MG63 (cell line): ENCODE measurements at places on chromosomes 2 and 18.
A peak's percentile ranks its signal among the peaks of the same experiment; 100 is the strongest.

DNA sequence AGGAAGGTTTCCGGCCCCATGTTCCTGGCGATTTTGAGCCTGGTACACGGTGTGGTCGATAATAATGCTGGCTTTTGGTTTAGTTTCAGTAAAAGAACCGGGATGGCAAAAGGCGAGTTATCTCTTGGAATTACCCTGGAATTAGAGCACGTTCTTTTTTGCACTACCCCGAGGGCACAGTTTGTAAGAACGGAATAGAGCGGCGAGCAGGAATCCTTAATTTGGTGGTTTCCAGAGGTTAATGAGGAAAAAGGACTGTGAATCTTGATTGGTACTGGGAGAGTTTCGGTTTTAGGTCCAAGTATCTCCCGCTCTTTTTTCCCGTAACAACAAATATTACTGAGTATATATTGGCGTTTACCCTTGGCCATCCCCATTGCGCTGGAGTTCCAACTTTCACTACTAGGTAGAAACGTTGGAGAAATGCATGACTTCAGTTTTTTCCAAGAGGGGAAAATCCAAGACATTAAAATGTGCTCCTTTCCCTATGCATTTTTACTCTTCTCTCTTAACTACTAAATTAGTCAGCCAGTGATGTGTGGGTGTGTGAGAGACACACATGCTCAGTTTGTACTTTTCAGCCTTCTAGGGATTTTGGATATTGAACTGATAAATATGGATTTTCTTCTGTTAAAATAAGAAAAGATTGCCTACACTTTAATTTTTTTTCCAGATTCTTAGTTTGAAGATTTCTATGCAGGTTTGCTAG lies 160.8 kb downstream of the AGPS start:
- DNase-seq, result no peak

- no peak for DNase-seq
Measured at GRCh38 chr2:167209784-167210183, 321.5 kb downstream of the XIRP2 start.

- peak; percentile 13 for DNase-seq
Measured at GRCh38 chr18:11392980-11393885, 216.2 kb upstream of the SLC35G4 start.

GRCh38 chr2:72157871-72158771 lies 10.5 kb upstream of the CYP26B1 start:
- DNase-seq, result no peak

DNA sequence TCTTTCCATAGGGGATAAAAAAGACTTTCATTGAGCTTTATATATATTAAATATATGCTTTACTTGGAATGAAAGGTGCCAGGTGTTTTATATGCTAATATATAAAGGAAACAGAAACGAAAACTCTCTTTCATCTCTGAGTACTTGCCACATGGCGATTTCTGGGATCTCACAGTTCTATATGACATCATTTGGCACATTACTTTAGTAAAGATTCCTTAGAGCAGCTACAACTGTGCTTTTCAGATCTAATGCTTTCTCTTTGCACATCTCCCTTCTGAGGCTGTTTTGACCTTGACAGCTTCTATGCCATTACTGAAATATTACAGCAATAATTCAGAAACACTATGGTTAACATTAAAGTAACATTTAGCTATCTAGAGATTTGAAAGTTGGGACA lies 1082.9 kb upstream of the CDH2 start:
- no peak for DNase-seq

- no peak for DNase-seq
Measured at GRCh38 chr2:112686348-112687217, 34.2 kb upstream of the NT5DC4 start.

- DNase-seq, result peak; percentile 37
Measured at GRCh38 chr2:231200805-231201474, 2.5 kb downstream of the ARMC9 start.

DNA sequence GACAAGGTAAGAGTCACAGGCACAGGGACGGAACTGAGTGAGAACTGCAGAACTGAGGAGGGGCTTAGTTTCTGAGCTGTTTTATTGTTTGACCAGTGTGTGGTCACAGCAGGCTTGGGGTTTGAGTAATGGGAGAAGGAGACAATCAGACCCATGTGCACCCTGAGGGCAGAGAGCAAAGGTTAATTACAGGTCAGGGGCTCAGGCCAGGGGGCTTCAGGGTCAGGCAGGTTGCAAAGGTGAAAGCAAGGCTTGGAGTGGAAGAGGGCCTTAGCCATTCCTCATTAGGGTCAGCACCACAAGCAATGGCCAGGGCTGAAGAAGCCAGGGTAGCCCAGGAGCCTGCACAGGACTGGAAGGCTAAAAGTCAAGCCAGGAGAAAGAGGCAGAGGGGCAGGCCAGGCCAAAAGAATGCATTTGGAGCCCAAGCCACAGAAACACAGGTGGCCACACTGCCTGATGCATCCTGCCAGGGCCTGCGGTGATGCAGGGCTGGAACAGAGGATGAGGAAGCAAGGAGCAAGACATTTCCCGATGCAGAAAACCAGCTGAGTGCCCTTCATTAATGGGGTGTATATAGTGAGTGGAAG lies 209.8 kb upstream of the GYPC start:
- DNase-seq, result no peak

DNA sequence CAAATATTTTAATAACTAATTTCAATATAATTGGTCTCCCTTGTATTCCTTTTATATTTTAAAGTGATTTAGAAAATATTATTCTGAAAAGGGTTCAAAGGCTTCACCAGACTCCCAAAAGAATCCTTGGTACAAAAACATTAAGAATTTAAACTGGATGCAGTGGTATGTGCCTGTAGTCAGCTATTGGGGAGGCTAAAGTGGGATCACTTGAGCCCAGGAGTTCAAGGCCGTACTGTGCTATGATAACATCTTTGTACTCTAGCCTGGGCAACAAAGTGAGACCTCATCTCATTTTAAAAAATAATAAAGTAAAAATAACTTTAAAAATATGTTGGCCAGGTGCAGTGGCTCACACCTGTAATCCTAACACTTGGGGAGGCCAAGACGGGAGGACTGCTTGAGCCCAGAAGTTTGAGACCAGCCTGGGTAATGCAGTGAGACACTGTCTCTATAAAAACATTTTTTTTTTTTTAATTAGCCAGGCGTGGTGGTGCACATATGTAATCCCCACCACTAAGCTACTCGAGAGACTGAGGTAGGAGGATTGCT lies 14.7 kb downstream of the NCL start:
- no peak for DNase-seq

- DNase-seq, result no peak
Measured at GRCh38 chr2:230525682-230526081, 109.7 kb downstream of the SP100 start.

- no peak for DNase-seq
Measured at GRCh38 chr18:13517369-13517768, 209.0 kb downstream of the FAM210A start.

DNA sequence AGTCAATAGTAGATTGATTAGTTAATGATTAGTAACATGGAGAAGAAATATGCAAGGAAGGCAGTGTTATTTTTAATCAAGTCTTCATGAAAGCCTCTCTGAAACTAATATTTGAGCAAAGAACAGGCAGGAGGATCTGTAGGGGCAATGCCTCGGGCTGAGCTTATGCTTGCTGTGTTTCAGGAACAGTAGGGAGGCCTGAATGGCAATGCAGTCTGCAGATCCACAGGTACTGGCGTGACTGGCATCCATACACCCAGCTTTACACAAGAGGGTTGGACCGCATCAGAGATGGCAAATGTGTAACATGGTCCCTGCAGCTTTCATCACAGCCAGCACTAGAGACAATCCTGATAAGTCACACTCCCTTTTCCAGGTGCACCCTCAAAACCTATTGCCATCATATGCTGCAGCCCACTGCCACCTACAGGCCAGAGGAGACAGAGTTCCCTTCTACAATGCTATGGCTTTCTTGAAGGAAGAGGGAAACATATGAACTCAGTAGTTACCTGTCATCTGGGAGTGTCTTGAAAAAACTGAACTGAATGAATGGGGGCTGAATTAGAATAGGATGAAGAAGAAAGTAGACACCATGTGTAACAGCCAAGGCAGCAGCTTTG lies 582.4 kb upstream of the RAB6C start:
- no peak for DNase-seq

- no peak for DNase-seq
Measured at GRCh38 chr2:86045541-86045940, 60.1 kb downstream of the POLR1A start.

GRCh38 chr18:63098018-63098981 lies 221.3 kb downstream of the BCL2 start:
- no peak for DNase-seq

- DNase-seq, result no peak
Measured at GRCh38 chr2:60880643-60881046, 729 bp upstream of the REL start.

- DNase-seq, result peak; percentile 59
Measured at GRCh38 chr18:70464343-70465114, 175.7 kb downstream of the SOCS6 start.
